ENCODE measurements at places on chromosomes 13 and 19.

GRCh38 chr19:56919308-56919995 lies 78.9 kb upstream of the PEG3 start:
- no peak for DNase-seq

GRCh38 chr13:95523598-95523997 lies 28.9 kb upstream of the CLDN10 start:
- DNase-seq: no peak

DNA sequence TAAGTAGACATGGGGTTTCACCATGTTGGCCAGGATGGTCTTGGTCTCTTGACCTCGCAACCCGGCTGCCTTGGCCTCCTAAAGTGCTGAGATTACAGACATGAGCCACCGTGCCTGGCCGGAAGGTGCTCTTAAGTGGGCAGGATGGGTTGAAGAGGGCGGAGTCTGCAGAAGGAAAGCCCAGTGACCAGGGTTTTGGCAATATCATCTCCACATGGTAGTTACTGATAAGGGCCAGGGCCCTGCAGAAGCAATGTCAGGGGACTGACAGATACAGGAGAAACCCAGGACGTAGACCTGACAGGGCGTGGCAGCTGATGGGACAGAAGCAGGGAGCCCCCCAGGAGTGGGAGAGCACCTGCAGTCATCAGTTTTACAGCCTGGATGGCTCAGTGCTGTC lies 45.7 kb upstream of the RNF113B start:
- DNase-seq: no peak

GRCh38 chr13:32938314-32938713 lies 77.9 kb upstream of the KL start:
- DNase-seq: no peak

DNA sequence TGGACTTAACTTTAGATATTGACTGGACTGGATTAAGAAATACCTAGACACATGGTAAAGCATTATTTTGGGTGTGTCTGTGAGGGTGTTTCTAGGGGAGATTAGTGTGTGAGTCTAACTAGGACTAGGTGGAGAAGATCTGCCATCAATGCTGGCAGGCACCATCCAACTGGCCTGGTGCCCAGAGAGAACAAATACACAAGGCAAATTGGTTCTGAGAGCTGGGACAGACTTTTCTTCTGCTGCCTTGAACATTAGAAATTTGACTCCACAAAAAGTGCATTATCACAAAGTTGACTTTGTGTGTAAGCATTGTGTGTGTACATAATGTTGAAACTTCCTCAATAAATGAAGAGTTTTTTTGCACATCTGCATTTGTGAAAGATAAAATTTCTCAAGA lies 522.1 kb downstream of the SUCLA2 start:
- no peak for DNase-seq

Data from endothelial cell (in vitro differentiated cells).